ENCODE measurements at places on chromosomes 6 and 20.

DNA sequence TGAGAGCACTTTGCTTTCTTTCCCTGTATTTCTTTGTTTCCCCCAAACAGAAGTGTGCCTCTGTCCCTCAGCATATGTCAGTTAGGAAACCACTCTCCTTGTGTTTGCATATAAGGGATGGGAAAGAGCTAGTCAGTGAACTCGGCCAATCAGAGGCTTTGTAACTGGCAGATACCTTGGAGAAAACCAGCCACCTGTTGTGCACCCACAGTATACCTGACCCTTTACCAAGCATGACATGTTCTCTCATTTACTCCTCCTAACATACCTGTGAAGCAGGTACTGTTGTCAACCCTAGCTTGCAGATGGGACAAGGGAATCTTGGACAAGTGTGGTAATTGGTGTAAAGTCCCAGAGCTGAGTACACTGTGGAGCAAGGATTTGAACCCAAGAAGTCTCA lies 96.1 kb upstream of the FAM8A1 start:
- no peak for DNase-seq

GRCh38 chr20:31987744-31988143 lies 19.8 kb downstream of the XKR7 start:
- DNase-seq, result no peak

GRCh38 chr6:39793516-39793915 lies 1.3 kb downstream of the DAAM2 start:
- DNase-seq, result no peak

DNA sequence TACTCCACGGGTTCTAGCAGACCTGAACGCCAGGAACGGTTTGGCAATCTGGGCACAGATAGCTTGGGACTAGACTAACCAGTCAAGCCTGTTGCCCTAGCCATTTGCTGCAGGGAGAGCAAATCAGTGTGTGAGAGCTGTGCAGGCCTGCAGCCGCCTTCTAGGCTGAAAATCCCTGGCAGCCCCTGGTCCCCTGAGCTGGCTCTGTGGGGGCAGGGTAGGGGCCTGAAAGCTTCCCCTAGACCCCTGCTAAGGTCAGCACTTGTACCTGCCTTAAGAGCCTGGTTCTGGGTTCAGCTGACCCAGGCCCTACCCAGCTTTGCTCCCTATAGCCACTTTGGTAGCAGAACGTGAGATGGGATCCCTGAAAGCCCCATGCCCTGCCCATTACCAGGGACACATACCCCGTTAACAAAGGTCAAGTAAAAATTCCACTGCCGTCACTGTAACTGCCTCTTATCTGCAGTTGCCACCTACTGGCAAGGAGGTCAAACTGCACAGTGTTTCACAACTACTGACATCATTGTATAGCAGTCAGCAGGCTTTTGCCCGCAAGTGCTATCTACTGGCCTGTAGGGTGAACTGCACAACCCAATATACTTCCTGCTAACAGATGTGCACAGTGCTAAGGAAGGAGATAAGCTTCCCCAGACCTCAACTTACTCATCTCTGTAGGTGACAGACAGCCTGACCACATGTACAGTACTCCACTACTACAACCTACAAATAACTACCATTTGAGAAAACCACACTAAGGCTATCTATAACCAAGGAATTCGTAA lies 95.1 kb upstream of the OLIG3 start:
- DNase-seq, result peak; percentile 34

DNA sequence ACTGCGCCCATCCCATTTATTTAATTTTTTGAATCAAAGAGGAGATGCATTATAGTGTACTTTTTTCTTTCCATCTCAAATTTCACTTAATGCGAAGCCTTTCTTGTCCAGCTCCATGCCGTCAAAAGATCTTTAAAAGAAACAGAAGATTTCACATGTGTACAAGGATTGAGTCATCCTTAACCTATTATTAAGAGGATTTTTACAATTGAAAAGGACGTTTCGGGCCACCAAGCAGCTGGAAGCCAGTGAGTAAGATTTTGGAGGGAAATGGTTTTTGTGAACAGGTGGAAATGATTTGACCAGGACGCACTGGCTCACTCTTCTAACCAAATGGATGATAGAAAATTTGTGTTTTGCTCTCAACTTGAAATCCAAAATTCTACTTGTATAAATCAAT lies 15.1 kb upstream of the CCDC170 start:
- no peak for DNase-seq

GRCh38 chr20:19956976-19957375 lies 60.2 kb upstream of the NAA20 start:
- no peak for DNase-seq

DNA sequence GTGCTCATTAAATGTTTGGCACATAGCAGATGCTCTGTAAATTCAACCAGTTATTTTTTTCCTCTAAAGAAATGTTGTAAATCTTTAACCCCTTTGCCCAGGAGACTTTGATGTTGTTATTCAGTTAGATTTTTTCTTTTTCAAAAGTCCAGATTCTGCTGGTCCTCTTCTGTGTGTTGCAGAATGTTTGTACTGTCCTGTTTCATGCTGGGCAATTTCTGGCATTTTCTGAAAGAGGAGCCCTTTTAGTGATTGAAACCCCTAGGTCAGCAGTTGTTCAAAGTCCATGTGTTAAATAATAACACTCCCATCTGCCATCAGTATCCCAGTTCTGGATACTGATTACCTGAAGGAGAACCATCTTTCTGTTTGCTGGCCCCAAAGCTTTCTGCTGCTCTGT lies 1.3 kb upstream of the SLC17A1 start:
- no peak for DNase-seq

DNA sequence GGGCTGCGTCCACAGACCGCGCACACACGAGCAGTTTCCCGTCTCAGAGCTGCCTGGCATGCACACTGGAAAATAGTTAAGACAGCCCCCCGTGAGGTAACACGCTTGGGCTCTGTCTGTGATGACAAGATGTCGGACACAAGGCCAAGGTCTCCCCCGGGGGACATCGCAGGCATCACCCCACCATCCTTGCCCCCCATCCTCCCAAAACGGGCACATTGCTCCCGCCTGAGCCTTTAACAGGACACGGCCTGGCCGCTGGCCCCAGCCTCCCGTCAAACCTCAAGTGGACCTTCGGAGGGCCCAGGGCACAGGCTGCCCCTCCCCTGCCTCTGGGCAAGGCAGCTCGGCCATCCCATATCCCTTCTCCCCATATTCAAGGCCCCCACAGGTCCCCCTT lies 5.6 kb downstream of the KCNQ2 start:
- no peak for DNase-seq

DNA sequence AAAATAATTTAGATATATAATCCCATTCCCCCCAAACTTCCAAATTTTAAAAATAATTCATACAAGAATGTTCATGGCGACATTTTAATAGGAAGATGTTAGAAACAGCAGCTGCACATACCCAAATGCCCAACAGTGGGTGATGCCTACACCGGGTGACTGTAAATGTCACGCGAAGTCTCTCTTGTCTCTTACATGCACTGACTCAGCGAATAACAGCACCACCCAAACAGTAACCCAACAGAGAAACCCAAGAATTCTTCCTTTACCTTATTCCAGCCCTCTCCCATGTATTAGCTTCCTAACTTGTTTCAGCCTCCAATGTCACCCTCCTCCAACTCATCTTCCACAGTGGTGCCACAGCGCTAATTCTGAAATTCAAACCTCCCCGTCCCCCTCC lies 74.5 kb upstream of the E2F3 start:
- no peak for DNase-seq

DNA sequence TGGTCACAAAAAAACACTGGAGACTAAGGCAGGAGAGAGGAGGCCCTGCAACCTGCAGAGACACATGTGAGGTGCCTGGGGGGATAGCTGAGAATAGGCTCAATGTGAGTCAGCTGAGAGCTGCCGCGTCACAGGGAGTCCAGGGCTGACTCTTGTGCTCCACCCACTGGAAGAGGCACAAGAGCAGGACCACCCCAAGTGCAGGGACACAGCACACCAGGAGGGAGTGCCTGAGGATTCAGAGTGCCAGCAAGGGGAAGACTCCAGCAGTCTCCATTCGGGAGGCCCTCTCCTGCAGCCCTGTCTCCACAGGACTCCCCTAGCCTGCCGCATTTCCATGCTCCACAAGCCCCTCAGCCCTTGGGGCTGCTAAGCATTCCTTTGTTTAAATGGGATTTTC lies 105.5 kb downstream of the HUS1B start:
- DNase-seq, result peak; percentile 49

GRCh38 chr6:157225575-157225995 lies 97.7 kb downstream of the TMEM242 start:
- no peak for DNase-seq

DNA sequence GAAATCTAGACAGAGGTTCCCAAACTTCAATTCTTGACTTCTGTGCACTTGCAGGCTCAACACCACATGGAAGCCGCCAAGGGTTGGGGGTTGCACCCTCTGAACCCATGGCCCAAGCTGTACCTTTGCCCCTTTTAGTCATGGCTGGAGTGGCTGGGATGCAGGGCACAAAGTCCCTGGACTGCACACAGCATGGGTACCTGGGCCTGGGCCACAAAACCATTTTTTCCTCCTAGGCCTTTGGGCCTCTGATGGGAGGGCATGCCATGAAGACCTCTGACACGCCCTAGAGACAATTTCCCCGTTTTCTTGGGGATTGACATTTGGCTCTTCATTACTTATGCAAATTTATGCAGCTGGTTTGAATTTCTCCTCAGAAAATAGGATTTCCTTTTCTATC lies 342.0 kb downstream of the TPBG start:
- no peak for DNase-seq

DNA sequence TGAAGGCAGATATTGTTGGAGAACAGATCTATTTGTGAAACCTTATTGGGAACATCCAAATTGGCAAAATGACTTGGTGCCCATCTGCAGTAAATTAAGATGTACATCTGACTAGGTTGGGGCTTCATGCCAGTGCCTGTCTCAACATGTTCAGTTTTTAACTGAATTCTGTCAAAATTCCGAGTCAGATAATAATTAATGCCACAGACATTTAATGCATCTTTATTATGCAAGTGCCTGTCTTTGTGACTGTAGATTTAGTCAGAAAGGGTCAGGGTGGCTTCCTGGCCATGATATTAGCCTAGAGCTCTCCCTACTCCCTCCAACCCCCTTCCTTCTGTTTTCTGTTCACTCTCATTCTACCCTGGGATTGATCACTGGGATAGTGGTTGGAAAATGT lies 199.3 kb upstream of the FLRT3 start:
- no peak for DNase-seq

- no peak for DNase-seq
Observed at GRCh38 chr20:47252879-47253307, 103.6 kb downstream of the ZMYND8 start.

Data from activated T-cell treated with anti-CD3 and anti-CD28 coated beads for 48 hours (primary cell).